Pancreas (tissue), 10 donors: ENCODE measurements at places on chromosomes 3 and 15. TPM values are rescaled to one million over a fixed set of nuclear protein-coding genes. Genes with fewer than 3 reads are reported as not detected.
A peak's percentile ranks its signal among the peaks of the same experiment; 100 is the strongest.

The LRRC3B gene
- total RNA-seq = not detected

The KNSTRN gene
- total RNA-seq = 2.7 TPM

The SLITRK3 gene
- not detected for total RNA-seq

- no peak overlapping the region for H3K27ac ChIP-seq
- DNase-seq = no peak
- H3K4me3 ChIP-seq = no peak overlapping the region
- H3K36me3 ChIP-seq = no peaks in the 10 kb centered on the region
Measured at GRCh38 chr15:83324799-83325198, 40.3 kb upstream of the BNC1 start.

The KBTBD13 gene
- total RNA-seq = not detected

DNA sequence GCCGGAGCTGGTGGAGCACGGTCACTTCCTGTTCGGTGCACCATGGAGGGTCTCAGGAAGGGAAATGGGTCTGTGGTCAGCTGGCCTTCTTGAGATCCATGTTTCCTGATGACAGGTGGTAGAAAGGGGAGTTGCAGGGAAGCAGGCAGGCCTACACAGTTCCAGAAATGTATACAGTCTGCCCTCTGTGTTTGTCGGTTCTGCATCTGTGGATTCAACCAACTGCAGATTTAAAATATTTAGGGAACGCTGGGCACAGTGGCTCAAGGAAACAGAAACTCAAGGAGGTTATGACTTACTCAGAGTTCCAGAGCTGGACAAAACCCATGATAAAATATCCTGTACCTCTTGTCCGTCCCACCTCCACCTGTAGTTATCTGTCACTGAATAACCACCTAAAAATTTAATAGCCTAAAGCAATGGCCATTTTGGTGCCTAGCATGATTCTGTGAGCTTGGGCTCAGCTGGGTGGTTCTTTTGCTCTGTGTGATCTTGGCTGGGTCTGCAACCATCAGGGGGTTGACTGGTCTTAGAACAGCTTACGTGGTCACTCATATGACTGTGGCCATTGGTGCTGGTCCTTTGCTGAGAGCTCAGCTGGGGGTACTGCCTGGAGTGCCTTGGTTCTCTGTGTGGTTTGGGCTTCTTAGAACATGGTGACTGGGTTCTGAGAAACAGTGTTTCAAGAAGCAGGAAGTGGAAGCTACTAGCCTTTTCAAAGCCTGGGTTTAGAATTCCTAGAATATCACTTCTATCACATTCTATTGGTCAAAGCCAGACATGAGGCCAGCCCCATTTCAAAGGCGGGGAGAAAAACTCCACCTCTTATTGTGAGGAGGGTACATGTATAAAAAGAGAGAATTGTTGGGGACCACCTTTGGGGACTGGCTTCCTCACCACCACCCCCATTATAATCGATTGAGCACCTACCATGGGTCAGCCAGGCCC, 239.7 kb upstream of the BHLHE40 start:
- no peak overlapping the region for H3K27ac ChIP-seq
- H3K27me3 ChIP-seq = no peaks in the 10 kb centered on the region
- no peak overlapping the region for H3K4me3 ChIP-seq
- H3K36me3 ChIP-seq = no peaks in the 10 kb centered on the region

GRCh38 chr3:106421909-106422308, 553.1 kb upstream of the CBLB start:
- no peaks in the 10 kb centered on the region for H3K36me3 ChIP-seq
- H3K4me3 ChIP-seq = no peak overlapping the region
- H3K27me3 ChIP-seq = no peaks in the 10 kb centered on the region
- H3K27ac ChIP-seq = no peak overlapping the region

DNA sequence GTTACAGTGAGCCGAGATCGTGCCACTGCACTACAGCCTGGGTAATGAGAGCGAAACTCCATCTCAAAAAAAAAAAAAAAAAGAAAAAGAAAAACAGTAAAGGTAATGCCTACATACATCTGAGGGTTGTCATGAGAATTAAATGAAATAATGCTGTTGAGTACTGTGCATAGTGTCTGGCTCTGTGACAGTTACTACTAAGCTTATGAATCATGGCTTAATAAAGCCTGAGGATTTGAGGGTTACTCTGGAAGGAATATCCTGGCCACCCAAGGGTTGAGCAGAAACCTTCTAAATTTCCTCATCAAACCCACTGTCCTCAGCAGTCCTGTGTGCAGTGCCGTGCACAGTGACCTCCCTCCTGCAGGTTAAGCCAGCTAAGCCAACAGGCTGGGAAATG, 26.8 kb upstream of the ELP6 start:
- peaks cover 4% of the 10 kb centered on the region for H3K4me1 ChIP-seq
- DNase-seq = no peak
- H3K27me3 ChIP-seq = no peaks in the 10 kb centered on the region
- no peak overlapping the region for H3K27ac ChIP-seq
- H3K4me3 ChIP-seq = no peak overlapping the region

DNA sequence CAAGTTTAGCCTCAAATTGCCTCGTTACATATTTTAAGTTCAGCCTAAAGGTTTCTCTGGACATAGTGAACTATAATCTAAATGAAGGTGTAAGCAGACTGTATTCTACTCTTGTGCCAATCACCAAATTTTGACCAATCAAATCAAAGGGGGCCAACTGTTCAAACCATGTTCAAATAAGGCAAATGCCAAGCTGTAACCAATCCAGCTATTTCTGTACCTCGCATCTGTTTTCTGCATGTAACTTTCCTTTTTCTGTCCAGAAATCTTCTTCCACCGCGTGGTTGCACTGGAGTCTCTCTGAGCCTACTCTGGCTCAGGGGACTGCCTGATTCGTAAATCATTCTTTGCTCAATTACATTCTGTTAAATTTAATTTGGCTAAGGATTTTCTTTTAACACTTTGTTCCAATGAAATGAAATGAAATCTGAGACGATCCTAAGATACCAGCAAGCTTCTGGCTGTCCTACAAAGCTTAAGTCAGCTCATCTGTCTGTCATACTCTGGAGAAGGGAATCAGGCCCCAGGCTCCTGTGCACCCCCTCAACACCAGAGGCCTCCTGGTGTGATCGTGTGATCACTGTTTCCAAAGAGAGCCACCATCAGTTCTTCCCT, 53.2 kb upstream of the ZNF148 start:
- H3K36me3 ChIP-seq = no peaks in the 10 kb centered on the region
- no peaks in the 10 kb centered on the region for H3K27me3 ChIP-seq
- H3K4me3 ChIP-seq = no peak overlapping the region
- H3K27ac ChIP-seq = no peak overlapping the region
- H3K4me1 ChIP-seq = no peaks in the 10 kb centered on the region

DNA sequence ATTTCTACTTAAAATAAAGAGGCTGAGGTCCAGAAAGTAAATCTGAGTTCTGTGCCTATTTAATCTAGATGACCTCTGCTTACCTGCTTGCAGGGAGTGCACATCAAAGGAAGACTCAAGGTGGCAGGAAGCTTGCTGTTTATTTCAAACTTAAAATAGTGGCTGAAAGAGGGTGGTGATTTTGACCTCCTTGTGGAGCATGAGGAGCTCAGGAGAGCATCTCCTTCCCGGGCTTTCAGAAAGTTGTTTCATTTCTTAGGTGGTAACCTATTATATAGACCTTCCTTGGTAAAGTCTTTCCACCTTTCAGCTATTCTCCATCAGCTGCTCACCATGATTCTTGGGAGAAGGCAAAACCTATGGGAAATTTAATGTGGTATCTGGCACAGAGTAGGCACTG, 494 bp downstream of the GCSAM start:
- no peak overlapping the region for H3K27ac ChIP-seq
- no peak for DNase-seq
- H3K4me3 ChIP-seq = no peak overlapping the region

The GOLGA6D gene
- total RNA-seq = not detected

GRCh38 chr3:98434412-98434811, 28.6 kb upstream of the OR5K1 start:
- H3K4me1 ChIP-seq = no peaks in the 10 kb centered on the region
- H3K36me3 ChIP-seq = no peaks in the 10 kb centered on the region
- H3K4me3 ChIP-seq = no peak overlapping the region
- no peak overlapping the region for H3K27ac ChIP-seq
- no peak for DNase-seq

- no peak overlapping the region for H3K27ac ChIP-seq
- H3K36me3 ChIP-seq = no peaks in the 10 kb centered on the region
- no peaks in the 10 kb centered on the region for H3K4me1 ChIP-seq
- no peaks in the 10 kb centered on the region for H3K27me3 ChIP-seq
Measured at GRCh38 chr3:150036780-150037179, 66.1 kb upstream of the PFN2 start.

DNA sequence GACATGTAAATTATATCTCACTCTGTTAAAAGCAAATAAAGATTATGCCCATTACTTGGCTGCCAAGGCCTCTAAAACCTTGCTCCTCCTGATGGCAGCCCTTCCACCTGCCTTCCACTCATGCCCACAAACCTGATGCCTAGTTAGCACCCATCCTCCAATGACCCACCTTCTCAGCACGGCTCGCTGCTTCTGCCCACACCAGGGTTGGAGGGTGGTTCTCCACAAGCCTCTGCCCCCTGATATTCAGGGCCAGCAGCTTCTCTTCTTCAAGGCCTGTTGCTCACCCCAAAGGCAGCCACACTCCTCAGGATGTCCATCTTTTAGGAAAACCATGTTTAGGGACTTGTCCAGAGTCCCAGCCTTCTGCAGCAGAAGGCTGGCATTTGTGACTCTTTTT, 263.4 kb upstream of the TLE3 start:
- H3K36me3 ChIP-seq = no peaks in the 10 kb centered on the region
- no peak overlapping the region for H3K27ac ChIP-seq
- DNase-seq = no peak
- no peaks in the 10 kb centered on the region for H3K27me3 ChIP-seq

DNA sequence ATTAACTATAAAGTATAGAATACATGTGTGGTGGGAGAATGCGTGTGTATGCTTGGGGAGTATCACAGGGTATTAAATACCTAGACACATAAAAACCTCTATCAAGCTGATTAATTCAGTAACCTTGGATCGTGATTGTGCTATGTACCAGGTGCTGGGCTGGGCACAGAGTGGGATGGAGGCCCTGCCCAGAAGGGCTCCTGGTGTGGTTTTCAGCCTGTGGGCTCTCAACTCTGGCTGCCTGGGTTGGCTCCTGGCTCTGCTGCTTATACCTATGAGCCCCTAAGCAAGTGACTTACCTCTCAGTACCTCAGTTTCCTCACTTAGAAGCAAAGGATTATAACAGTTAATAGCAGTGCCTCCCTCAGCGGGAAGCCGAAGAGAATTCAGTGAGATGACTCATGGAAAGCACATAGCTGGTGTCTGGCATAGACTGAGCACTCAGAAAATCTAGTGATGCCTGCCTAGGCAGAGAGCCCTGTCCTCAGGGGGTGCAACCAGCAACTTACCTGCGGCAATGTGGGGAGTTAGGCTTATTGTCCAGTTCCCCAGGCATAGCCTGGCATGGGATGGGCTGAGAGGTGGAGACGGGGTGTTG, 90.6 kb upstream of the MYZAP start:
- H3K36me3 ChIP-seq = no peaks in the 10 kb centered on the region
- peak overlapping the region; percentile 62 for H3K27ac ChIP-seq
- H3K27me3 ChIP-seq = no peaks in the 10 kb centered on the region
- H3K4me3 ChIP-seq = no peak overlapping the region

DNA sequence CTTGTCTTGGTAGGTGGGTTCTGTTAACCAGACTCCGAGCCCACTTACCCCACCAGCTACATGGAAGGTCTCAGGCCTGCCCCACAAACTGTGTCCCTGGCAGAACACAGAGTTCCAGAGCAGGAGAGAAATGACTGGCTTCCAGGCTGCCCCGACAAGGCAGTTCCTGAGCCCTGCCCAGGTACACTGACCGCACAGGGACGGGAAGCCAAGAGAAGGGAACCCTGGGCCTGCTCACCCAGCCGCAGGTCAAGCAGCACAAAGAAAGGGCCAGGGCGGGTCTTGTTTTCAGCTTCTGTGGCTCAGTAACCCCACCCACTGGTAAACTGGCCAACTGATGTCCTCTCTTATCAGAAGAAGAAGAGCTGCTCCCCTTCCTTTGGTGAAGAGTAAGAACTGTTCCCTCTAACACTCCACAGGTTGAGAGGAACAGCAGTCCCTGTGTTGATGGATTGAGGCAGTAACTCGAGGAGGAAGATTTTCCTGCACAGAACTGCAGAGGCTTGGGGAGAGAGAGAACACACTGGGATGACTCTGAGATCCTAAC, 68.4 kb downstream of the CRTC3 start:
- H3K36me3 ChIP-seq = no peaks in the 10 kb centered on the region
- H3K4me1 ChIP-seq = no peaks in the 10 kb centered on the region
- DNase-seq = no peak
- H3K4me3 ChIP-seq = no peak overlapping the region

The MEGF11 gene
- total RNA-seq = 0.28 TPM

DNA sequence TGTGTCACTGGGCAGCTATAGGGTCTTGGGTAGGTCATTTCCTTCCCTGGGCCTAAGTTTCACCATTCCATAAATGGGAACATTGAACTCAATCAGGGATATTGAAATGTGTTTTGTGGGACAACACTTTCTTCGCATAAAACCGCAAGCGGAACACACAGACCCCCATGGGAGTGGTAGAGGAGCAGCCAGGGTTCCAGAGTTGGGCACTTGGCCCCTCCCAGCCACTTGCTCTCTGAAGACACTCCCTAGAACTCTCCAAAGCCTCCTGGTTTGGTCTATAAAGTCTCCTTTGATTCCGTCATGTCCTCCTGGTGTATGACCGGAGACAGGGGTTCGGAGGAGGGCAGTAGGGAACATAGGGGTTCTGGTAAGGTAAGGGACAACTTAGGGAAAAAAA, 271.7 kb downstream of the UACA start:
- no peaks in the 10 kb centered on the region for H3K27me3 ChIP-seq
- no peak overlapping the region for H3K4me3 ChIP-seq
- no peaks in the 10 kb centered on the region for H3K4me1 ChIP-seq
- DNase-seq = no peak
- no peaks in the 10 kb centered on the region for H3K36me3 ChIP-seq
- H3K27ac ChIP-seq = no peak overlapping the region

- no peaks in the 10 kb centered on the region for H3K27me3 ChIP-seq
- no peaks in the 10 kb centered on the region for H3K36me3 ChIP-seq
- DNase-seq = peak; percentile 67
- no peak overlapping the region for H3K4me3 ChIP-seq
- H3K4me1 ChIP-seq = no peaks in the 10 kb centered on the region
Measured at GRCh38 chr15:59313641-59314332, 58.9 kb downstream of the MYO1E start.

DNA sequence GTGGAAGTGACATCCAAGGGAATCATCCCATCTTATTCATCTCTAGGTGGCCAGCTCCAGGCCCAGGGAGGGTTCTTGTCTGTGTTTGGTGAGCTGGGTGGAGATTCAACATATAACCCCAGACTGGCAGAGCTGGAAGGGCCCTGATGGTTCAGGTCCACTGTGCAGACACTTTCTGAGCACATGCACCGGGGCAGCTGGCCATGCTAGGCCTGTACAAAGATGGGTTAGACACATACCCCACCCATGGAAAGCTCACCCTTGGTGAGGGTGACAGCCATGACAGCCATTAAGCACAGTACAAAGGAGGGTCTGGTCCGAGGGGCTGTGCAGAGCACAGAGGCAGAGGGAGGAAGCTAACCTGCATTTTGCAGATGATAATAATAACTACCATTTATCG, 100.4 kb downstream of the CORO2B start:
- DNase-seq = no peak
- H3K27ac ChIP-seq = no peak overlapping the region
- no peak overlapping the region for H3K4me3 ChIP-seq
